ENCODE measurements at places on chromosomes 16 and 17. TPM values are rescaled to one million over a fixed set of nuclear protein-coding genes. Genes with fewer than 3 reads are reported as not detected.

- no peak overlapping the region for H3K27ac ChIP-seq
- no peaks in the 10 kb centered on the region for H3K27me3 ChIP-seq
- DNase-seq = no peak
- H3K36me3 ChIP-seq = no peaks in the 10 kb centered on the region
- H3K4me1 ChIP-seq = no peaks in the 10 kb centered on the region
- no peak overlapping the region for H3K4me3 ChIP-seq
Observed at GRCh38 chr17:18848501-18848900, 9.4 kb upstream of the PRPSAP2 start.

DNA sequence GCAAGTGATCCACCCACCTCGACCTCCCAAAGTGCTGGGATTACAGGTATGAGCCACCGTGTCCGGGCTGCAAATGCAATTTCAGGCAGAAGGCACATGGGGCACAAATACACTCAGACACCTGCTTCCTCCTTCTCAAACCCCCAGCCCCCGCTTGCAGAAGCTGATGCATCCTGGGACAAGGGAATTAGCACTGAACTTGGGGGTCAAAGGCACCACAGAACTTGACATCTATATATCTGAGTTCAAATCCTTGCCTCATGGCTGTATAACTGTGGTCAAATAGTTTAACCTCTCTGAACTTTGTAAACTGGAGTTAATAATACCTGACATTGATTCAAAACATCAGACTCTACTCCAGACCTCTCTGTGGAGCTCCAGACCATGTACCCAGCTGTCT is 4.1 kb upstream of the ARL5C start:
- no peaks in the 10 kb centered on the region for H3K27me3 ChIP-seq
- H3K27ac ChIP-seq = no peak overlapping the region
- no peak for DNase-seq

DNA sequence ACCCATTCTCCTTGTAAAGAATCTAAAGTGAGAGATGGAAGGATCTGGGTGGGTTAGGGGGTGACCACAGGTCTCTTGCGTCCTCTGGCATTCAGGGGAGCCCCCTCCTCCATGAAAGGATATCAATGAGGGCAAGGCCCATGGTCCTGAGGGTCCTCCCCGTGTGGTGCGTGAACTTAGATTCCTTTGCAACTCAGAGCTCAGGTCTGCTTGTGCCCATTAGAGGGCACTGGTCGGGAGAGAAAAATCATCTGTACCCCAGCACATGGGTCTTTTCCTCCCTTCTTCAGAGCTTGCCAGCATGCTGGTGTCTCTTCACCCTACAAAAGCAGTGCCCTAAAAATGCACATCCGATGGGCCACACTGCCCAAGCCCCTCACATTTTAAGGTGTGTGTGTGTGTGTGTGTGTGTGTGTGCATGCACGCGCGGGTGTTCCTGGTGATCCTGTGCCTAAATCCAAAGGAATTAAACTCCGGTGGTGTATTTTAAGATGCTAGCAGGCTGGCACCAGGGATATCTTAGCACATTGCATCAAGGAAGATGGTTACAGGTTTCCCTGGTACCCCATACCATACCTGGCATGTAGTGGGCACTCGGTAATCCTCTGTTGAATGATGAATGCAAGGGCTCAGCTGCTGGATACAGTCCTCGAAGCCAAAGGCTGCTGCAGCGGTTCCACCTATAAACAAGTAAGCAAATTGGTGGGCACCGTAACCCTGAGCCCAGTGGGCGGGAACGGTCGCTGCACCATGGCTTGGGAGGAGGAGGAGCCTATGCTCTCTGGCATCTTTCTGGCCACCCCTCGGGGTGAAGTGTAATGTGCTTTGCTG is 4.7 kb downstream of the C1QTNF1 start:
- no peaks in the 10 kb centered on the region for H3K36me3 ChIP-seq
- peaks cover 17% of the 10 kb centered on the region for H3K27me3 ChIP-seq
- no peak overlapping the region for H3K27ac ChIP-seq
- DNase-seq = no peak
- no peak overlapping the region for H3K4me3 ChIP-seq
- peaks cover 21% of the 10 kb centered on the region for H3K4me1 ChIP-seq

DNA sequence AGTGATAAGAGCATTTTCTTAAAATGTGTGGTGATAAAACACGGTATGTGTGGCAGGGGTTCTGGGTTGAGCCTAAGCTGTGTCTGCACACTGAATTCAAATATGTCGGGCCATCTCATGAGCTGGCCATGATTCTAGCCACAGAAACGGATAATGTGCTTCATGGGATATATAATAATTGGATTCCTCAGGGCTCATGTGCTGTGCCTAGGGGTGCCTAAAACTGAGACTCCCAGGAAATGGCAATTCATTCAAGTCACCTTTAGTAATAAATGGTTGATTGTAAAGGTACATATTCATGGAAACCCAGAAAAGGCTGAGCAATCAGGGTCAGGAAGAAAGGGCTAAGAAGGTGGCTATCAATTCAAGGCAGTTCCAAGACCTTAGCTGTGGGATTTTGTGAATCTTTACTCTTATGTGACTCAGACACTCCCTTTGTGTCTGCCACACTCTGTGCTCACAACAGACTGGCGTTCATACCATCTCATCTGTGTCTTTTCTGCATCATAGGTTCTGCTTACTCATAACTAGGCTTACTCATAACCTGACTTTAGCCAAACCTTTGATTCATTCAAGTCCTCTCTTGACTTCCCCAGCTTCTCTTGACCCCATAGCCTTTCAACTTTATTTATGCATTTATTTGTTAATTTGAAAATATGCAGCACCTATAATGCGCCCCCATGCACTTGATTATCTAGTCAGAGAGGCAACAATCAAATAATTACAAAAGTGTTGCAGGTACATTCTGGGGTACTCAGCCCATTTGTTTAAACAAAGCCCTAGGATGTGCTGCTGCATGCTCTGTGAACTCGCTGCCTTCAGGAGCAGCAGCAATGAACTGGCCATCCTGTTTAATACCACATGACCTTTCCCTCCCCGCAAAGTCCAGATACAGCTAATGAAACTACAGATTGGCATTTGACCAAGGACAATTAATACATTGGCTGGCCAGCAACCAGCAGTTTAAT is 28.4 kb upstream of the MED13 start:
- H3K36me3 ChIP-seq = no peaks in the 10 kb centered on the region
- H3K27ac ChIP-seq = no peak overlapping the region
- no peaks in the 10 kb centered on the region for H3K4me1 ChIP-seq
- no peaks in the 10 kb centered on the region for H3K27me3 ChIP-seq
- peak; percentile 79 for DNase-seq

DNA sequence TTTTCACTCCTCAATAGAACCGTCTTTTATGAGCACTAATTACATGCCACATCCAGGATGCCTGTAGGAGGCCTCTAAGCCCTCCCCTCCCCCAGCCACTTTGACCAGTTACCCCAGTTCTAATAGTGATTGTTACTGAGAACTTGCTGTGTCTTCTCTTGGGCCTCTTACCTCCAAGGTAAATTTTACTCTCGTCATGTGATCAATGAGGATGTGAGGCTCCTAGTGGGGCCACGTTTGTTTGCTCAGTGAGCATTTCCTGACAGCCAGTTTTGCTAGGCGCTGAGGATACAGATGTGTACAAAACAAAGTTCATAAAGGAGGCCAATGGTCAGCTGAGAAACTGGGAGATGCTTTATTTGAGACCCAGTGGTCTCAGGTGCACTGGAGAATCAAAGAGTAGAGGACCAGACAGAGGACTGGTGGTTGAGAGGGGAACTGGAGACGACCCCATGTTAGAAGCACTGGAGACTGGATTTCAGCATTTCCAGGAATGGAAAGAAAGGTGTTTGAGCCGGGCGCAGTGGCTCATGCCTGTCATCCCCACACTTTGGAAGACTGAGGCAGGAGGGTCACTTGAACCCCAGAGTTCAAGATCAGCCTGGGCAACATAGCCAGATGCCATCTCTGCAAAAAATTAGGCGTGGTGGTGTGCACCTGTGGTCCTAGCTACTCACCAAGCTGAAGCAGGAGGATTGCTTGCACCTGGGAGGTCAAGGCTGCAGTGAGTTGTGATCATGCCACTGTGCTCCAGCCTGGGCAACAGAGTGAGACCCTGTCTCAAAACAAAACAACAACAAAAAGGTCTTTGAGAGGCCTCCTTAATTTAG is 2.6 kb downstream of the ATP2C2 start:
- 0 out of 2 replicates have a peak, but pooled peaks cover 4% of the 10 kb centered on the region for H3K4me1 ChIP-seq
- peaks cover 2% of the 10 kb centered on the region for H3K36me3 ChIP-seq
- no peak overlapping the region for H3K27ac ChIP-seq
- no peak for DNase-seq
- no peak overlapping the region for H3K4me3 ChIP-seq

DNA sequence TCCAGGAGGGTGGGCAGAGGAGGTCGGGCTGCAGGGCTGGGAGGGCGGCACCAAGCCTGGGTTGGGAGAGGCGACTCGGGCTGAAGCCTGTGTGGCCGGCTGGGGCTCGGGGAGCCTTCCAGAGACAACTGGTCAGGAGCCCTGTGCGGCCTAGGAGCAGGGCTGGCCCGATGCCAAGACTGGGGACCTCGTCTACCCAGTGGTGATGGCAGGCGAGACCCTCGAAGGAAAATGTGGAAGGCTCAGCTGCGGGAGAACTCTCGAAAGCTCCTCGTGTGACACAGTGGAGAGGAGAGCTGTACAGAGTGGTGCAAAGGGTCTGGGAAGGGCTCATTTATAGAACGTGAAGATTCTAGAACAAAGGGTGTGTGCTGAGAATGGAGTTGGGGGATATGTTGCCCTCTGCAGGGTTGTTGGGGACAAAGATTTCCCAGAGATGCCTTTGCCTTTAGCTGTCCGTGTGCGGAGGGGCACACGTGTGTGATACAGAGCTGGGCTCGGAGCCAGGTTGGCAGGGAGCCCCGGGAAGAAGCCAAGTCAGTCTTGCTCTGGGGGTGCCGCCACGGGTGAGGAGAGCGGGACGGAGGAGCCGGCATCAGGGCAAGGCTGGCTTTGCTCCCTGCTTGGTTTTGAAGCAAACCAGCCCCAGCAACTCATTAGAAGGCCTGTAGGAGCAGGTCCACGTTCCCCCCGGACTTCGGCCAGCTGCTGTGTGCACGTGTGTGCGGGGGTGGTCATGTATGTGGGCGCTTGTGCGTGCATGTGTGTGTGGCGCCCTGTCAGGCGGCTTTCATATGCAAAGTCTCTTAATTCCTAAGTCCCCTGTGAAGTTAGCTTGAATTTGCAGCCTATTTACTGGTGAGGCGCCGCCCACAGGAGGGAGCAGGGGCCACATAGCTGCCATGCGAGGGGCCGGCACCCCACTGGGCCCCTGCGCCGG is 132.4 kb upstream of the CHMP6 start:
- no peaks in the 10 kb centered on the region for H3K36me3 ChIP-seq
- peaks cover 16% of the 10 kb centered on the region for H3K4me1 ChIP-seq
- no peak overlapping the region for H3K27ac ChIP-seq
- no peak overlapping the region for H3K4me3 ChIP-seq

GRCh38 chr17:39543664-39544063 is 64.1 kb downstream of the NEUROD2 start:
- no peak for DNase-seq
- H3K27me3 ChIP-seq = no peaks in the 10 kb centered on the region
- H3K27ac ChIP-seq = no peak overlapping the region
- H3K4me3 ChIP-seq = no peak overlapping the region
- no peaks in the 10 kb centered on the region for H3K36me3 ChIP-seq
- H3K4me1 ChIP-seq = no peaks in the 10 kb centered on the region

DNA sequence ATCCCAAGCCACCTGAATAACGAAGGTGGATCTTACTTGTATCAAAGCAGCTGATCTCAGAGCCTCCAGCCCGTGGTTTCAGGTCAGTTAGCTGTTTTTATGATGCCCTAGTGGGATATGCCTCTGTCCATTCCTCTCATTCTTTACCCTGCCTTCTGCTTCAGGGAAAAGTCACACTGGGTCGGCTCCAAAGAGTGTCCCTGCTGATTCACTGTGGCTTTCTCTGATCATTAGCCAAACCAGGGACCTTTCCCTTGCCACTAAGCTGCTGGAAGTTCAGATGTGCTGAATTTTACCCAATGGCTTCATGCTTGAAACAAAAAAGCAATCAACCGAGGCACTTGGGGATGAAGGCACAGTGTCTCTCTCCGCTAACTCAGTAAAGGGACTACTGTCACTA is 170.2 kb upstream of the SALL1 start:
- no peak for DNase-seq
- H3K4me1 ChIP-seq = no peaks in the 10 kb centered on the region
- no peak overlapping the region for H3K27ac ChIP-seq
- no peaks in the 10 kb centered on the region for H3K27me3 ChIP-seq
- H3K36me3 ChIP-seq = no peaks in the 10 kb centered on the region

- H3K4me3 ChIP-seq = no peak overlapping the region
- DNase-seq = no peak
- no peaks in the 10 kb centered on the region for H3K4me1 ChIP-seq
Observed at GRCh38 chr17:57016764-57017116, 38.8 kb downstream of the SCPEP1 start.

DNA sequence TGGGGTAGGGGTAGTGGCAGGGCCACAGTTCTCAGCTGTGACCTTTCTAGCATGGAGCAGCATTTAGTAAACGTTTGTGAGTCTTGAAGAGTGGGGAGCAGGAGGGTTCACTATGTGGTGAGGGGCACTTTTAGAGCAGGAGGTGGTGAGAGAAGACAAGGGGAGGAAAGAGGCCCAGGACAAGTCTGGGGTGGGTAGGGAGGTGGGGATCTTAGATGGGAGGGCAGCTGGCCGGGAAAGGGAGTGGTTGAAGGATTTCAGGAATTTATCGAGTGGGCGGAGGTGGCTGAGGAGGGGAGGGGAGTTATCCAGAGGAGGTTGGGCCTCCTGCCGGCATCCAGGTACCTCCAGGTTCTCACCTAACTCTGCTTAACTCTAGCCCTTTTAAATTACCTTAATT is 1.9 kb downstream of the CLEC16A start:
- H3K27ac ChIP-seq = no peak overlapping the region
- H3K36me3 ChIP-seq = no peaks in the 10 kb centered on the region
- H3K27me3 ChIP-seq = no peaks in the 10 kb centered on the region
- no peak for DNase-seq

DNA sequence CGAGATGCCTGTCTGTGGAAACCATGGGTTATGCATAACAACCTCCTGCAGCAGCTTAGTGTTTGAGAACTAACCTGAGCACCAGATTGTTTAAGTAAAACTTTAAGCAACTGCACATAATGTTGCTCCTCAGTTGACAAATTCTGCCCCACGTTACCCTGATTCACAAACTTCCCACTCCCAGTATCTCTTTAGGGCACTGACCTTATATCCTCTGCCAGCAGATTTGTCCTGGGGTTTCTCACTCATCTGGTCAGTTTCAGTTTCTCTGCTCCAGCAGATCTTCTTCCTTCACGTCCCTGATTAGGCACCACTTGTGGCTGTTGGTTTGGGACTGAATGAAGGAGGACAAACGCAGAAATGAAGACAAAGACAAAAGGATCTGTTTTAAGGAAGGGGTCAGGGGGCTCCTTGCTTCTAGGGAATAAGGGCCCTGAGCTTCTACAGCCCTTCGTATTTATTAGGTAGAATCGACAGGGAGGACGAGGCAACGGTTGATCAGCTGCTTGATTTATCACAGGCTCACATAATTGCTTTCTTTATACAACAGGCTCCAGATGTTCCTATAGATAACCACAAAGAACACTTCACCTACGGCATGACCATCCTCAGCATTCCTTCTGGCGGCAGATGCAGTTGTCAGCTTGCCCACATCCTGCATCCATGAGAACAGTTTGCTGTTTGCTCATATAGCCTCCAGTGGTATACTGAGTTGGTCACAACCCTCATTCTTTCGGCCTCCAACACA is 13.5 kb upstream of the ZNF689 start:
- no peak overlapping the region for H3K27ac ChIP-seq
- no peaks in the 10 kb centered on the region for H3K27me3 ChIP-seq
- H3K4me1 ChIP-seq = peaks cover 2% of the 10 kb centered on the region

- H3K36me3 ChIP-seq = peaks cover 4% of the 10 kb centered on the region
- no peak for DNase-seq
- peak overlapping the region; percentile 60 for H3K4me3 ChIP-seq
- H3K27me3 ChIP-seq = no peaks in the 10 kb centered on the region
- peaks cover 21% of the 10 kb centered on the region for H3K4me1 ChIP-seq
Observed at GRCh38 chr16:66605177-66605978, 874 bp downstream of the CMTM3 start.

The PPP1R27 gene
- total RNA-seq = not detected

The CLTC gene
- total RNA-seq = 221 TPM

The KRTAP1-1 gene
- not detected for total RNA-seq

The PYDC1 gene
- not detected for total RNA-seq

The GAS2L2 gene
- total RNA-seq = not detected
